Activated T-cell treated with anti-CD3 and anti-CD28 coated beads for 24 hours (primary cell): ENCODE measurements at places on chromosomes 2 and 18.

- no peak for DNase-seq
Measured at GRCh38 chr2:152038441-152038958, 60.3 kb downstream of the CACNB4 start.

- DNase-seq: no peak
Measured at GRCh38 chr2:234495251-234496054, 1.4 kb downstream of the ARL4C start.

DNA sequence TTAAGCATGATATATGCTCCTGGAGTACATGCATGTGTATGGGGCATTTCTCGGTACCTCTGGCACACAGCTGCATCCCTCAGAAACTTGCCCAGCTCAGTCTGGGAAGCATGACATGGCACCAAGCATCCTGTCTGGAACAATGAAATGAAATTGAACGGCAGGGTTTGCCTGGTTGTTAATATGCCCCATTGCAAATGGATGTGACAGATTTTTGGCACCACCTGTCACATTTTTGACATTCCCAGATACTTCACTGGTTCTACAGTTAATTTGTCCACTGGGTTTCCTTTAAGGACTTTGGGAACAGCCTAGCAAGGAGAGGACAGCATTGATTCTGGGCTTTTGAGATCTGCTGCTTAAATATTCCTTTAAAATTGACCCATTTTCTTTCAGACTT is 305.8 kb downstream of the TSN start:
- DNase-seq: no peak

DNA sequence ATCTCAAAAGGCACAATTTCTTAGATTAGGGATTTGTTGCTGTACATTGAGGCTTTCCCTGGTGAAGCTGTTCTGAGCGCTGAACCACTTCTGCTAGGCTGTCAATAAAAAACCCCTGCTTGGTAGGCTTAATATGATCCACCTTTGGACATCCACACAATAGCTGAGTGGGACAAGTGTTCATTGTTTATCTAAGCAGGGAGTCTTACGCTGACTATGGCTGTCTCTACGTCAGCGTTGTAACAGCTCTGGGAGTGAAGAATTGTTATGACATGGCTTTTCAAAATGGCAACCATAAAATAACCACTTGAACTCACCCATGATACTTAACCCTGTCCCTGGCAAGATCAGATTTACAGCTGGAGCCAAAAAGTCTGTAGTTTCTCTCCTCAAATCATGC is 111.5 kb upstream of the SULT1C3 start:
- no peak for DNase-seq

DNA sequence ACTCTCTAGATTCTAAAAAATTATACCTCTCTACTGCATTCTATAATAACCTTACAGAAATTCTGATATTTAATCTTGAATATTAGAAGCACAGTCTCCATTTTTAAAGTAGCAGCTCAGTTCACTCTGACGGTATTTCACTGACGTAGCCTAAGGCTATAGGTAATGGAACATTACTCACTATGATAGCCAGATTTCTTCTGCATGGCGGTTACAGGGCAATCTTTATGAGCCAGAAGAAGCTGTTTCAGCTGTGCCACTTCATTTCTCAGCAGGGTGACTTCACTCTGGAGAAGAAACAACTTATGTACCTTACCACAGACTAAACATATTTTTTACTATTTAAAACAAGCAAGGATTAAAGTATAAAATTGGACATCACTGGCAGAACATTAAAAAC is 75.3 kb upstream of the CHN1 start:
- DNase-seq: no peak

DNA sequence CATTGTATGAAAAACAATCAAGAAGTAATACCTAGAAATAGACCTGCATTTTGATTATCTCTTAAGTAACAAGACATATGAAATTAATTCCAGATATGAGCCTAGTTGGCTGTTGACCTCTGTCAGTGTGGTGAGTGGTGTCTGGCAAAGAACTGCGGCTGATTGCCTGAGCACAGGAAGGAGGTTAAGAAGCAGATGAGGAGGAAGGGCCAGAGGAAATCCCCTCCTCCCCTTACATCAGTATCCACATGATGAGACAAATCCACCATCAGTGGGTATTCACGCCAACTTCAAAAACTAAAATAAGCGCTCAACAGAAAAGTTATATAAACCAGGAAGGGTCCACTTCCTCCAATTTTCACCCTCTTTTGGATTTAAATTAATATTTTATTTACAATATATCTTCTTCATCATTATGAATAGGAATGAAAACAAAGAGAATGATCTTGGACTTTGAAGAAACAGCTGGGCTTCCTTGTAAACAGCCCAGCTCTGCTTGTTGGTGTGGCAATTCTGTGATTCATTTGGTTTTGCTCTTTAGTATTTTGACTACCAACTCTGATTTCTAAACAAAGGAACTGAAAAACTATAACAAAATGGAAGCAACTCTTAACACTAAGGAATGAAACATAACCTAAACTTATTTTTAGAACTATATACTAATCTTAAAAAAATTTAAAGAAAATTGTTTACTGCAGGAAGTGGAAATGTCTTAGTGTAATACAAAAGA is 27.3 kb downstream of the RFTN2 start:
- DNase-seq: no peak

DNA sequence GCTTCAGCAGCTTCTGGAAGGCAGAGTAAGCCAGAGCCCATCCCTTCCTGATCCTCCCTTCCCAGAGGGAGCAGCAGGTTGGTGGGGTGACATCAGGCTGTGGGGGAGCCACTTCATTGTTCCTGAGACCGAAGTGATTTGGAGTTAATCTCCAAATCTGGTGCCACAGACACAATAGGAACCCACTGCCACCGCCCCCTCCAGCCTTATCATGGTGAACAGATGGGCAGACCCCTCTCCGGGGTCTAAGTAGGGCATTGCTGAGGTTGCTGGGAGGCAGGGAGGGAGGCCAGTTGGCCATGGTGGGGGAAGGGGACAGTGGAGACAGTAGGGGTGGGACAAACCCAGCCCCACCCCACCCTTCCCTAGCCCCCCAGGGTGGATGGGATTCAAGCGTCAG is 25.6 kb upstream of the SLC35F6 start:
- DNase-seq: no peak

GRCh38 chr2:230582851-230583283 is 129.8 kb upstream of the CAB39 start:
- DNase-seq: no peak

DNA sequence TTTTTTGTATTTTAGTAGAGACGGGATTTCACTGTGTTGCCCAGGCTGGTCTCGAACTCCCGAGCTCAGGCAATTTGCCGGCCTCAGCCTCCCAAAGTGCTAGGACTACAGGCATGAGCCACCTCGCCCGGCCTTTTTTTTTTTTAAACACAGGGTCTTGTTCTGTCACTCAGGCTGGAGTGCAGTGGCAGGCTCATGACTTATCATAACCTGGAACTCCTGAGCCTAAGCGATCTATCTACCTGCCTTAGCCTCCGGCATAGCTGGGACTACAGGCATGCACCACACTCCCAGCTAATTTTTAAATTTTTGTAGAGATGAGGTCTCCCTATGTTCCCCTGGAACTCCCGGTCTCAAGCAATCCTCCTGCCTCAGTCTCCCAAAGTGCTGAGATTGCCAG is 1.4 kb upstream of the ITGAV start:
- DNase-seq: no peak

- DNase-seq: no peak
Measured at GRCh38 chr2:70757966-70758365, 10.0 kb downstream of the ADD2 start.

- no peak for DNase-seq
Measured at GRCh38 chr2:227774895-227775842, 29.5 kb downstream of the SCYGR8 start.

- no peak for DNase-seq
Measured at GRCh38 chr2:30308280-30308679, 76.9 kb downstream of the LBH start.

DNA sequence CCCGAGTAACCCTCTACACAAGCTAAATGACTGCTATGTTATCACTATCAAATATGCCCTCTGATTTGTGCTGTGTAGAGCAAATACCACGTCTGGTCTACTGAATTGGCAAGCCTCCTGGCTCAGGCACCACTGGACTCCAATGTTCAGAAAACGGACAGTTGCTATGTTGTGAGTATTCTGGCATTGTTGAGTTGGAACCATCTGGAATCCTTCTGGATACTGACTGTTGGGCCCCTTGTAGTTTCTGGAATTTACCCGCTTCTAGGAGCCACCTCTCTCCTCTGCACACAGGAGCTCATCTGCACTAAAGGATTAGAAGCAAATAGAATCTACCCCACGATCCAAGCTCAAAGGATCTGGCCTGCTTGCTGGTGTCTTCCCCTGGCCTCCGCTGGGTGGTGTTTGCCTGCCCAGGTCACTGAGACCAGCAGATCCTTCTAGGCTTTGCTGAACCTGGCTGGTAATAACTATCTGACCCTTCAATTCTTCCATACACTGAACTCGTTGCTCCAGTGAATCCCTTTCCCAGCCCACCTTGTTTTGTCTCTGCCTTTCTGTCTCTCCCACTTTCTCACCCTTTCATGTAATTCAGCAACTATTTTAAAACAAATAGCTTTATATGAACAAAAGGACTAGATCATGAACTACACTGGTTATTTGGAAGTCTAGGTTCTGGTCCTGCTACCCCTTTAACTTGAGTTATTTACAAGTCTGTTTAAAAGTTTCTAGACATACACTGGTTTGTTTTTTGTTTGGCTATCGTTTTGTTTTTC is 2.1 kb upstream of the HAAO start:
- no peak for DNase-seq

DNA sequence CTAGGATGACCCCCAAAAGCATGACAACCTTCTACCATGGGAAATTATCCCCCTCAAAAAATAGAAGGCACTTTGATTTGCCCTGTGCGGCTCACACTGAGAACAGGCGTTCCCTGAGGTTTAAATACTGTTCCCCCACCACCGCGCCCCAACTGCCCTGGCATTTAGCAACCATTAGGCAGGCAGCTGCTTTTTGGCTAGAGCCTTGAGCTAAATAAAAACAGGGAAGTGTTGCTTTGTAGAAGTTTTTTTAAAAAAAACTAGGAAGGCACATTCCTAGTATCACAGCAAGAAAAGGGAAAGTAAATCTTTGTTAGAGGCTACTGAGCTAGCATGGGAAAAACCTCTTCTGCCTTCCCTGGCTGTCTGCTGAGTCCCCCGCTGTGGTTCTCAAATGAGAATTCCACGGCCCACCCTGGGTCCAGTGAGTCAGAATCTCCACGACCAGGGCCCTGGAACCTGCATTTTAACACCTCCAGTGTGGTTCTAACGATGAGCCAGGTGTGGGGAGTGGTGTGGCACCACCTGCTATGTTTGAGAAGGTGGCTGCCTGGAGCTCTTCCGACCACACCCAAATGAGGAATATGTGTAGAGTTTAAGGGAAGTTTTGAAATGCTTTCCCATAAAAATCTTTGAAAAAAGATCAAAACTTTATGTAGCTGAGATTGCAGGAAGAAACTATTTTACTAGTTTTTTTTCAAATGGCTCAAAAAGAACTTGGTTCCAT is 66.4 kb downstream of the VIT start:
- DNase-seq: no peak

- DNase-seq: no peak
Measured at GRCh38 chr2:189128970-189129369, 50.6 kb downstream of the COL5A2 start.

DNA sequence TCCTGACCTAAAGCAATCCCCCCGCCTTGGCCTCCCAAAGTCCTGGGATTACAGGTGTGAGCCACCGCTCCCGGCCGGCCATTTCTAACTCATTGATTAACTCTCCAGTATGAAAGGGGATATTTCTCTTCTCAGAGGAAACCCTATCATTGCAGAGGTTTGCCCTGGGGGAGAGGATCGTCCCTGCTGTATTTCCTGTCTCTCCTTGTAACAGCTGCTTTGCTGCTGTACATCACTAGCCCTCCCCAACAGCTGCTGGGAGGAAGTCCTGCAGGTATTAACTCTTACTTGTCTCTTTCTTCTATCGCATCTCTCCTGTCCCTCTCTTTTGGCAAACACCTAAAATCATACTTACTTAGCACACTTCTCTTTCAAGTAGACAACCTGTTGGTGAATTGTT is 219.0 kb upstream of the DSEL start:
- DNase-seq: no peak

- DNase-seq: no peak
Measured at GRCh38 chr2:11923935-11924334, 177.5 kb downstream of the LPIN1 start.

DNA sequence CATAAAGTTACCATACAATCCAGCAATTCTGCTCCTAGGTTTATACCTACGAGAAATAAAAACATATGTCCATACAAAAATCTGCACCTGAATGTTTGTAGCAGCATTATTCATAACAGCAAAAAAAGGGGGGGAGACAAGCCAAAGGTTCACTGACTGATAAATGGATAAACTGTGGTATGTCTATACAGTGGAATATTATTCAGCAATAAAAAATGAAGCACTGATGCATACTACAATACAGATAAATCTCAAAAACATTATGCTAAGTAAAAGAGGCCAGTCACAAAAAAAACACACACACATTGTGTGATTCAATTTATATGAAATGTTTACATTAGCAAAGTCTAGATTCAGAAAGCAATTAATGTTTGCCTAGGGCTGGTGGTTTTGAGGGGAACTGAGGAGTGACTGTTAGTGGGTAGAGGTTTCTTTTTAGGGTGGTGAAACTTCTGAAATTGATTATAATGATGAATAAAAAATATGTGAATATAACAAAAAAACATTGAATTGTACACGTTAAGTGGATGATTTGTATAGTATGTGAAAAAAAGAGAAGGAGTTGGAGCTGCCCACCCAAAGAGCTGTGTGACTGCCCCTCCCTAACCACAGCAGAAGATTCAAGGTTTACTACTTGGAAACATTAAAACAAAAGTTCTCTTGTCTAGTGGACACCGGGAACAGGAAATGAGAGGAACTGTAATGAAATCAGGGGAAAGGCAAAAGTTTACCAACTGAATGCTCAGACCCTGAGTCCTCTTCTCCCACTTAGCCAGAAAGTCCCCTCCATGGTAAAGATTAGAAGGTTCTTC is 13.4 kb downstream of the COLEC12 start:
- no peak for DNase-seq

DNA sequence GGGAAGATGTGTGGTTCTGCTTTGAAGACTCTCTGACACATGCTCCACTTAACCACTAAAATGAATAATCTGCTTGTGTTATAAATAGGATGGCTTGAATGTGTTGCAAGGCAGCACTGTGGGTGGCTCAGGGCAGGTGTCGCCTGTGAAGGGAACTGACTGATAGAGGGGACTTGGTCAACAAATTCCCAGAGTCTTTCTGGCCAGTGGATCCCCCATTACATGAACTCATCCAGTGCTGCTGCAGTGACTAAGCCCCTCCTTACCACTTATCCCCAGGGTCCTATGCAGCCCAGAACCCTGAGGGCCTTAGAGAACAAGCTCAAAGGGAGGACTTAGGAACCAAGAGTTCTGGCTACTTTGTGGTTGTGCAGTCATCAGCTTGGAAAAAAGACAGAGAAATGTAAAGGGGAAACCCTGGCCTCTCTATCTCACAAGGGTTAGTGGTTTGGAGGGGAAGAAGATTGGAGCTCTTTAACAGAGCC is 226.2 kb upstream of the TNP1 start:
- DNase-seq: no peak

GRCh38 chr2:241772063-241772499 is 4.5 kb upstream of the GAL3ST2 start:
- peak; percentile 21 for DNase-seq
